ENCODE measurements at places on chromosomes 16 and 17. TPM values are rescaled to one million over a fixed set of nuclear protein-coding genes. Genes with fewer than 3 reads are reported as not detected.
A peak's percentile ranks its signal among the peaks of the same experiment; 100 is the strongest.

DNA sequence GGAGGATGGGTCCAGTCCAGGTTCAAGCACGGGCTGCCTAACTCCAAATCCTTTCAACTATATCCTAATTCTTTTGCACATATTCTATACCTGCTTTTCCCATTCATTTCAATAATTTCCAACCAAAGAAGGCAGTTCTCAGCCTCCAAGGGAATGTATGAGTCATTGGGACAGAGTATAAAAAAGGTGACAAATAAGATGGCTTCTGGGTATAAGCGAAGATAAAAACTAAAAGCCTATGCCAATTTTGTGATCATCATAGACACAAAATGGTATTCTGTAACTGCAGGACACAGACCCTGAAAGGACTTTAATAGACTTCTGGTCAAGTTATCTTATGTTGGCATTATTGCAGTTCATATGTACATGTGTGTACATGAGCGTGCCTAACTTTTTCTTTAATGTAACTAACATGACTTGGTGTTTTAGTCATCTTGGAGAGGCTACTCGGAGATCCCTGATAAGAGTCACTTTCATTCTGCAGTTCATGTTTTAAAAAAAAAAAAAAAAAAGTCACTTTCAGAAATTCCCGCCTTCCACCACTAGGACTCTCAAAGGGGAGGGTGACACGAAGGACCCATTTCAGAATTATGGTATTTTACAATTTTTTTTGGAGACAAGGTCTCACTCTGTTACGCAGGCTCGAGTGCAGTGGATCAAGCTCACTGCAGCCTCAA is 17.3 kb downstream of the COG1 start:
- DNase-seq, result no peak
- H3K27ac ChIP-seq, result no peak overlapping the region
- H3K4me3 ChIP-seq, result no peak overlapping the region
- H3K4me1 ChIP-seq, result no peaks in the 10 kb centered on the region
- H3K27me3 ChIP-seq, result no peaks in the 10 kb centered on the region
- peaks cover 58% of the 10 kb centered on the region for H3K36me3 ChIP-seq

GRCh38 chr16:81808933-81809480 is 29.9 kb downstream of the PLCG2 start:
- H3K27me3 ChIP-seq, result no peaks in the 10 kb centered on the region
- H3K27ac ChIP-seq, result no peak overlapping the region
- DNase-seq, result no peak
- no peak overlapping the region for H3K4me3 ChIP-seq
- no peaks in the 10 kb centered on the region for H3K4me1 ChIP-seq
- H3K36me3 ChIP-seq, result no peaks in the 10 kb centered on the region

DNA sequence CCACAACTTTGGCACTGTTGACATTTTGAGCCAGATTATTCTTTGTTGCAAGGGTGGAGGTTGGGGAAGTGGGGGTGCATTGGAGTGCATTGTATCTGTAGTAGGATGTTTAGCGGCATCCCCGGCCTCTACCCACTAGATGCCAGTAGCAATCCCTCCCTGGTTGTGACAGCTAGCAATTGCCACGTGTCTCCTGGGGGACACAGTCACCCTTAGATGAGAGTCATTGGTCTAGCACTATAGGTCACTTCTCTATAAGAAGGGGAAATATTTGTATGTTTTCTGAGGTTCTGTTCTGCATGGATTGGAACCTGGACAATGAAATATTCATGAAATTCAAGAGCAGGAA is 32.4 kb downstream of the MSI2 start:
- no peaks in the 10 kb centered on the region for H3K36me3 ChIP-seq
- no peak for DNase-seq
- no peak overlapping the region for H3K4me3 ChIP-seq
- H3K27me3 ChIP-seq, result no peaks in the 10 kb centered on the region
- H3K27ac ChIP-seq, result no peak overlapping the region

DNA sequence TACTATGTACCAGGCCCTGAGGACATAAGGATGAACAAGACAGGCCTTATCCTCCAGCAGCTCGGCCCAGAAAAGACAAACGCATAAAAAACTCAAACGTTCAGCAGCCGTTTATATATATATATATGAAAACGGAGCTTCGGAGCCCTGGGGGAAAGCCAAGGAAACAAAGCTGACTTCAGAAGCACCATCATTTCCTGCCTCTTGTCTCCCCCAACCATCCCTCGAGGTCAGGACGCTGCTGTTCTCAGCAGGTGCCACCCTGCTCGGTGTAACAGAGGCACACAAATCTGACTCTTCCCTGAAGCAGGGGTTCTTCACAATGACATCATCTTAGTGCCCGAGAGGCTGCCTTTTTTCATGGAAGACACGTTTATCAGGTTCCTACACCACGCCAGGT is 146.9 kb downstream of the ZNF423 start:
- H3K27ac ChIP-seq, result no peak overlapping the region
- DNase-seq, result no peak
- no peaks in the 10 kb centered on the region for H3K27me3 ChIP-seq
- no peaks in the 10 kb centered on the region for H3K4me1 ChIP-seq
- H3K36me3 ChIP-seq, result no peaks in the 10 kb centered on the region

GRCh38 chr16:81313701-81314602 is 810 bp upstream of the GAN start:
- H3K4me1 ChIP-seq, result no peaks in the 10 kb centered on the region
- peak overlapping the region; percentile 84 for H3K4me3 ChIP-seq
- H3K27ac ChIP-seq, result peak overlapping the region; percentile 68
- no peaks in the 10 kb centered on the region for H3K27me3 ChIP-seq
- no peaks in the 10 kb centered on the region for H3K36me3 ChIP-seq

GRCh38 chr17:75945211-75945610 is 4.4 kb upstream of the FBF1 start:
- H3K27me3 ChIP-seq, result no peaks in the 10 kb centered on the region
- no peak overlapping the region for H3K27ac ChIP-seq
- no peak overlapping the region for H3K4me3 ChIP-seq
- DNase-seq, result no peak
- peaks cover 10% of the 10 kb centered on the region for H3K4me1 ChIP-seq

- H3K4me3 ChIP-seq, result no peak overlapping the region
- no peaks in the 10 kb centered on the region for H3K36me3 ChIP-seq
- DNase-seq, result no peak
These were observed 82.1 kb downstream of the METRNL start for GRCh38 chr17:83161298-83162034.

NTN3 gene
- total RNA-seq, result 0.39 TPM

KRT36 gene
- total RNA-seq, result not detected

LRRC37A gene
- total RNA-seq, result 4.3 TPM
